ENCODE measurements at places on chromosomes 2 and 18.

- no peak overlapping the region for H3K4me3 ChIP-seq
- H3K27ac ChIP-seq = no peak overlapping the region
- H3K4me1 ChIP-seq = no peaks in the 10 kb centered on the region
- peaks cover 8% of the 10 kb centered on the region for H3K27me3 ChIP-seq
Measured at GRCh38 chr2:11123001-11123809, 32.1 kb upstream of the SLC66A3 start.

- H3K4me3 ChIP-seq = no peak overlapping the region
- no peaks in the 10 kb centered on the region for H3K27me3 ChIP-seq
- H3K4me1 ChIP-seq = no peaks in the 10 kb centered on the region
- H3K27ac ChIP-seq = no peak overlapping the region
- H3K36me3 ChIP-seq = no peaks in the 10 kb centered on the region
Measured at GRCh38 chr2:6947929-6948676, 30.9 kb downstream of the RNF144A start.

GRCh38 chr2:134129900-134130537 is 123.9 kb upstream of the MGAT5 start:
- no peaks in the 10 kb centered on the region for H3K36me3 ChIP-seq
- no peak for DNase-seq
- H3K4me3 ChIP-seq = no peak overlapping the region
- H3K27ac ChIP-seq = no peak overlapping the region

DNA sequence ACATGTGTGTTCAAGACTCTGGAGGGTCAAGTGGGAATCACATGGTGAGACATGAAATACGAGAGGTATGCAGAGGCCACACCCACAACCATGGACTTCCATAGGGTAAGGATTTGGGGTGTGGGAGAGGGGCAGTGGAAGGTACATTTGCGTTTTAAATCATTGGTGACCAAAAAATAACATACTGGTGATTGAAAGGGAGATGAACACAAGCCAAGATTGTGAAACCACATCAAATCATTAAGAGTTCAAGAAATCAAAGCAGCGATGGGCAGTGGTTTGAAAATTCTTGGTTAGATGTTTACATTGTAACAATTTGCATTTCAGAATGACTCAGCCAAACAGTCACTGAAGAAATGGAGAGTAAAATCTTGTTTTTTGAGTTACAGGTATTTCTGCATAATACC is 1.9 kb upstream of the CABYR start:
- H3K36me3 ChIP-seq = peaks cover 2% of the 10 kb centered on the region

DNA sequence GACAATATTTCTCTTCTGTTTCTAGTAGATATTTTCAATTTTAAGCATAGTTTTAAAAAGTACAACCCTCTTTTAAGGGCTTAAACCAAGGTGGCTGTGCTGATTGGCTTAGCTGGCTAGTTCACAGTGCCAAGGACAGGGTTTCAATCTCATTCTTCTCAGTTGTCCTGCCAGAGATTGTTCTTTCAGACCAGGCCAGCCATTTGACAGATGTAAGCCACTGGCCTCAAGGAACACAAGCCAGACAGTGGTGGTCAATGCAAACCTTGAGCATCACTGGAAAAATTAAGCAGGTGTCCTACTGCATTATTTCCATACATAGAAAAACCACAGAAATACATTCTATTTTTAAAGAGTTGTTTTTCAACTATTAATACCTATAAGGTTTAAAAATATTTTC is 5.9 kb downstream of the RNF103 start:
- no peak for DNase-seq
- H3K4me1 ChIP-seq = peaks cover 11% of the 10 kb centered on the region
- H3K4me3 ChIP-seq = no peak overlapping the region

DNA sequence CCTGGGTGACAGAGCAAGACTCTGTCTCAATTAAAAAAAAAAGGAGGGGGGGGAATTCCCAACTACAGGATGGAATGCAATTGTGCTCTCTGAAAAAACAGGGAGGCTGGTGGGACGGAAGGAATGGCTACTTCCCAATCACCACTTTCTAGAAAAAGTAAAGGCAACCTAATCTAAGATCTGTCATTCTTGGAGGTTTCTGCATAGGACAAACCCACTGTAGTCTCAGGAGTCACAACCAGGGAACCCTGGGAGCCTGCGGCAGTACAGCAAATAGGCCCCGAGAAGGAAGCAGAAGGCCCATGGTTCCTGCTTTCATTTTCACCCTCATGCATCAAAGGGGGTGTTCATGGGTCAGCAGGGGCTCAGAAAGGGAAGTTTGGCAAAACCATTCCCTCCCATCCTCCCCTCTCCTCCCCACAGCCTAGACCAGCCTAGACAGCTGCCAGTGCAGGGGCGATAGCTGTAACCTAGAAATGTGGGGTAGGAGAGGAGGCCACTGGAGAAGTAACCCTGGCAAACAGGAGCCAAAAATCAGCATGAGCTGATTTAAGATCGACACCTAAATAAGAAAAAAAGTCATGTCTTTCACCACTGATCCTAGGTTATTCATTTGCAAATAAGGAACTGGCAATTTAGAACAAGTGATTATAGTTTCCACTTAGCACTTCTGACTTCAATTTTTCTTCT is 48.0 kb downstream of the TRABD2A start:
- H3K36me3 ChIP-seq = no peaks in the 10 kb centered on the region
- H3K4me3 ChIP-seq = no peak overlapping the region
- peak; percentile 6 for DNase-seq
- no peak overlapping the region for H3K27ac ChIP-seq

DNA sequence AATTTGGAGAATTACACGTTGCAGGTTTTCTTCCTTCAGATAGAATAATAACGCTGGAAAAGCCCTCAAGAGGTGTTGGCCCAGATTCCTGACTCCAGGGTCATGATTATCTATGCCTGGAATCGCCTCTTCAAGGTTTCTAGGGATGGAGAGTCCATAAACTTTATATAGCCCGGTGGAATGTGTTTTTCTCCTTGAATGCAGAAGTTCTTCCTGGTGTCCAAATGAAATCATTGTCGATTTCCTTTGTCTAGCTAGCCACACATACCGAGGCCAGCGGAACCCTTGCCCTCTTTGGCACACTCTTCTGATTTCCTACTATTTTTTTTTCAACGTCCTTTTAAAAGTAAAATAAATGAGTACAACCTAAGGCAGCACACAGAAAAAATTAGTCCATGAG is 117.8 kb downstream of the PID1 start:
- no peak overlapping the region for H3K4me3 ChIP-seq
- no peaks in the 10 kb centered on the region for H3K27me3 ChIP-seq
- no peaks in the 10 kb centered on the region for H3K4me1 ChIP-seq
- H3K27ac ChIP-seq = no peak overlapping the region
- no peaks in the 10 kb centered on the region for H3K36me3 ChIP-seq
- DNase-seq = no peak

GRCh38 chr18:63315876-63316275 is 3.7 kb downstream of the BCL2 start:
- no peaks in the 10 kb centered on the region for H3K36me3 ChIP-seq
- H3K27me3 ChIP-seq = peaks cover 55% of the 10 kb centered on the region
- no peak overlapping the region for H3K27ac ChIP-seq
- no peaks in the 10 kb centered on the region for H3K4me1 ChIP-seq

DNA sequence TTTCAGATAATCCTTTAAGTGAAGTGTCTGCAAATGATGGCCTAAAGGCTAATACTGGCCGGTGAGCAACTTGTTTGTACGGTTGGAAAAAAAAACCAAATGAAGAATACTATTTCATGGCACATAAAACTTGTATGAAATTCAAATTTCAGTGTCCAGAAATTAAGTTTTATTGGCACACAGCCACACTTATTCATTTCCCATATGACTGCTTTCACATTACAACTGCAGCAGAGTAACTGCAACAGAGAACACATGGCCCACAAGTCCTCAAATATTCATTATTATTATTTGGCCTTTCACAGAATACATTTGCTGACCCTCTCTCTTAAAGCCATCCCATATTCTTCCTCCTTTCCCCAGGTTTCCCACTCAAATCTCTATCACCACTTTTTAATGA is 1268.6 kb downstream of the LRP1B start:
- H3K27ac ChIP-seq = no peak overlapping the region
- no peaks in the 10 kb centered on the region for H3K27me3 ChIP-seq
- no peaks in the 10 kb centered on the region for H3K4me1 ChIP-seq
- H3K36me3 ChIP-seq = no peaks in the 10 kb centered on the region
- no peak overlapping the region for H3K4me3 ChIP-seq

- peaks cover 8% of the 10 kb centered on the region for H3K4me1 ChIP-seq
- DNase-seq = no peak
- no peaks in the 10 kb centered on the region for H3K36me3 ChIP-seq
- no peaks in the 10 kb centered on the region for H3K27me3 ChIP-seq
Measured at GRCh38 chr18:58407649-58408407, 221.1 kb downstream of the ALPK2 start.

DNA sequence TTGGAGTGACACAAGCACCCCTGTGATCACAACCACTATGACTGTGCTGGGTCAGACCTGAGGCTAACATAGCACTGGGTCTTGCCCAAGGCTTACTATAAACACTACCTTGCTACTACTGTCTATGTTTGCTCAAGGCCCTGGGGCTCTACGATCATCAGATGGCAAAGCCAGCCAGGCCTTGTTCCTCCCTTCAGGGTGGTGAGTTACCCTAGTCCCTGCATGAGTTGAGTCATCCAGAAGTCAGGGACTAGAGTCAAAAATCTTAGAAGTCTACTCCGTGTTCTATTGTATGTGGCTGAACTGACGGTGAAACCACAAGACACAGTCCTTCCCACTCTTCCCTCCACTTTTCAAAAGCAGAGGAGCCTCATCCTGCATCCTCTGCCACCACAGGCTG is 551.2 kb upstream of the FSIP2 start:
- H3K36me3 ChIP-seq = no peaks in the 10 kb centered on the region
- H3K4me3 ChIP-seq = no peak overlapping the region

DNA sequence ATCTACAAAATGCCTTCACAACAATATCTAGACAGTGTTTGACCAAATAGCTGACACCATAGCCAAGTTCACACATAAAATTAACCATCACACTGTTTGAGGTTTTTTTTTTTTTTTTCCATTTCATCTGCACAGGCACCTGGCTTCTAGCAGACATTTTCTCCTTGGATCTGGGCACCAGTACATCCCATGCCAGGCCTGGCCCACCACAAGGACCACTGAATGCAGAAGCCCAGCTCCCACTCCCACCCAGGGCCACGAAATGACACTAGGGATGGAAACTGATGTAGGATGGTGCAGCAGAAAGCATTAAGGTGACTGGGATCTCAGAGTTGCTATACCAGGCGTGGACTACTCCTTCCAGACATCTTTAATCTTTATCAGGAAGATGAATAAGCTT is 13.0 kb downstream of the TMSB10 start:
- no peak overlapping the region for H3K4me3 ChIP-seq
- H3K27ac ChIP-seq = no peak overlapping the region
- no peaks in the 10 kb centered on the region for H3K4me1 ChIP-seq
- no peaks in the 10 kb centered on the region for H3K36me3 ChIP-seq

DNA sequence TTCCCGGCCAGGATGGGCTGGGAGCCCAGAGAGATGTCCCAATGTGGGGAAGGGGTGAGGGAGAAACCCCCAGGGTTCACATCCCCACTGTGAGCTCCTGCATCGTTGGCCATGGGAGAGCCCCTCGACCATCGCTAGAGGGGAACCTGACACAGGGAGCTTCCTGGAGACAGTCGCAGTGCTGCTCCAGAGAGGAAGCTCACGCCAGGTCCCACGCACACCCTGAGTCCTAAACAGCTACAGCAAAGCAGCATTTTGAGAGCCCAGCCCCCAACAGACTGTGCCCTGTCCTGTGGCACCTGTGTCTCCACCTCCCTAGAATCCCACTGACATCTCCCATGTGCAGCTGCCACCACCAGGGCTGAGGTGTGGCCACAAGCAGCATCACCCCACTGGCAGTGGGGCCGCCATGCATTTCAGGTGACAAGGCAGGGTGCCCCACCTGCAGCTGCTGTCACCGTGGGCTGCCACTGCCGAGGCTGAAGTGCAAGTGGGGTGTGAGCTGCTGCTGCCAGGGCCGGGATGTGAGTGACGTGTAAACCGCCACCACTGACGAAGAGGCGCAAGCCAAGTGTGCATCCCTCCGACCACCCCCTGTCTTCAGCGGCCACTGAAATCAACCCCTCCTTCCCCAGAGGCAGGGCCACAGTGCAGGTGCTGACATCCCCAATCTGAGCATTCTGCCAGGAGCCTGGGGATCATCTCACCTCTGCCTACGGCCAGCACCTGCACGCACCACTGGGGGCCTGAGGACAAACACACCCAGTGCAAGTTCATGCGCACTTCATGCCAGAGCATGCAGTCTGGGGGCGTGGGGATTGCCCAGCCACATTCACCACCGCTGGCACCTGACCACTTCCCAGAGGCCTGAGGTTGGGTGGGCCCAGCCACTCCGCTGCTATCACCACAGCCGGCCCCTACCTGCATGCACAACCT is 467.7 kb upstream of the SALL3 start:
- no peak overlapping the region for H3K27ac ChIP-seq
- no peak overlapping the region for H3K4me3 ChIP-seq
- H3K4me1 ChIP-seq = no peaks in the 10 kb centered on the region

DNA sequence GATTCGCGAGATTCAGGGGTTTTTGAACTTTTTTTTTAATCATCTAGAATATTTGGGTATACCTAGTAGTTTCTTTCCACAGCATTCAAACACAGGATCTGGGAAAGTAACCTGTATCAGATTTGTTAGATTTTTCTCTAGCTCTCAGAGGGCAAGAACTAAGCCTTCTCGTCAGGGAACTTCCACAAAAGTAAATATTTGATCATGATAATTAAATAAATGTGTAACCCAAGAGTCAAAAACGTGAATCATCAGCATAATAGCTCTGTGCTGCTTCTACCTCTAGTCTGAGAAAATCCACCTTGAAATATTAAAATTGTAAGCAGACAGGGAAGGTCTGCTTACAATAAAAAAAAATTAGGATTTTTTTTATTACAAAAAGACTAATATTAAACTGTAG is 225.7 kb upstream of the SPOPL start:
- H3K4me3 ChIP-seq = no peak overlapping the region
- no peaks in the 10 kb centered on the region for H3K27me3 ChIP-seq
- DNase-seq = no peak
- peak overlapping the region; percentile 47 for H3K27ac ChIP-seq

GRCh38 chr2:210919128-210919527 is 362.7 kb downstream of the CPS1 start:
- peaks cover 3% of the 10 kb centered on the region for H3K4me1 ChIP-seq
- H3K4me3 ChIP-seq = no peak overlapping the region
- H3K27ac ChIP-seq = no peak overlapping the region
- no peaks in the 10 kb centered on the region for H3K36me3 ChIP-seq
- no peaks in the 10 kb centered on the region for H3K27me3 ChIP-seq

All from cardiac muscle cell (in vitro differentiated cells and primary cell).